ENCODE measurements at places on chromosomes 16 and 17.
A peak's percentile ranks its signal among the peaks of the same experiment; 100 is the strongest.

- DNase-seq = peak; percentile 39
Observed at GRCh38 chr16:391885-392335, 5.1 kb upstream of the NME4 start.

DNA sequence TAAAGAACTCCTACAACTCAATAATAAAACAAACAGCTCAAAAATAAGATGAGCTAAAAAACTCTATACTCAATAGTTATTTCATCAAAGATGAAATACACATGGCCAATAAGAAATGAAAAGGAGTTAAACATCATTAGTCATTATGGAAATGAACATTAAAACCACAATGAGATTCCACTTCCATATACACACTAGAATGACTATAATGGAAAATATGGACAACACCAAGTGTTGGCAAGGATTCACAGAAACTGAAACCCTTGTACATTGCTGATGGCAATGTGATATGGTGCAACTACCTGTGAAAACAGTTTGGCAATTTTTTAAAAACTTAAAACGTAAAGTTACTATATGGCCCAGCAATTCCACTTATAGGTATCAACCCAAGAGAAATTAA is 91.4 kb downstream of the GRIN2A start:
- no peak for DNase-seq

DNA sequence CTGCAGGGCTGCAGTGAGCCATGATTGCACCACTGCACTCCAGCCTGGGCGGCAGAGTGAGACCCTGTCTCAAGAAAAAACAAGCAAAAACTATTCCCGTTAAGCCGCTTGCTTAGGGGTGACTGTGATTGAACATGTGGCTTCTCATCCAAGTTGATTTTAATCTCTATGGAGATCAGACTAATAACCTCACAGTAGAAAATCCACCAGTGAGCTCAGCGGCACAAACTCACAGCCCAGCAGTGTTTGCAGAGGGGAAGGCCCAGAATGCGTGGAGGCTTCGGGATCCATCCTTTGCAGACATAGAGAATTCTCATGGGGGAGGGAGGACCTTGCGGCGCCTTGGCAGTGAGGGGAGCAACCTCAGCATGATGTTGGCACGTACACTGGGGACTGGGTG is 7.4 kb downstream of the BANP start:
- DNase-seq = no peak

- no peak for DNase-seq
Observed at GRCh38 chr17:67974185-67974584, 22.1 kb downstream of the C17orf58 start.

DNA sequence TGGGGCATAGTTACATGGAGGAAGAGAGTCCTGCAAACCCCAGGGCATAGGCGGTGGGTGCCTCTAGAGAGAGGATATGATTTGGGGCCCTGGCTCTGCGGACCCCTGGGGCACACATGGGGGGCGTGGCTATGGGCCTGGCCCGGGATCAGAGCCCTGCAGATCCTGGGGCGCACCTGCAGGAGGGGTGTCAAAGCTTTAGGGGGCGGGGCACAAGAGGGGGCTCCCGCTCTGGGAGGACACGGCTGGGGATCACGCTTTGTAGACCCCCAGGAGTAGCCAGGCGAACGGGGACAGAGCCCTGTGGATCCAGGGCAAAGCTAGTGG is 497 bp downstream of the BCL7C start:
- no peak for DNase-seq

GRCh38 chr16:64882078-64882784 is 239.6 kb downstream of the CDH11 start:
- DNase-seq = no peak

DNA sequence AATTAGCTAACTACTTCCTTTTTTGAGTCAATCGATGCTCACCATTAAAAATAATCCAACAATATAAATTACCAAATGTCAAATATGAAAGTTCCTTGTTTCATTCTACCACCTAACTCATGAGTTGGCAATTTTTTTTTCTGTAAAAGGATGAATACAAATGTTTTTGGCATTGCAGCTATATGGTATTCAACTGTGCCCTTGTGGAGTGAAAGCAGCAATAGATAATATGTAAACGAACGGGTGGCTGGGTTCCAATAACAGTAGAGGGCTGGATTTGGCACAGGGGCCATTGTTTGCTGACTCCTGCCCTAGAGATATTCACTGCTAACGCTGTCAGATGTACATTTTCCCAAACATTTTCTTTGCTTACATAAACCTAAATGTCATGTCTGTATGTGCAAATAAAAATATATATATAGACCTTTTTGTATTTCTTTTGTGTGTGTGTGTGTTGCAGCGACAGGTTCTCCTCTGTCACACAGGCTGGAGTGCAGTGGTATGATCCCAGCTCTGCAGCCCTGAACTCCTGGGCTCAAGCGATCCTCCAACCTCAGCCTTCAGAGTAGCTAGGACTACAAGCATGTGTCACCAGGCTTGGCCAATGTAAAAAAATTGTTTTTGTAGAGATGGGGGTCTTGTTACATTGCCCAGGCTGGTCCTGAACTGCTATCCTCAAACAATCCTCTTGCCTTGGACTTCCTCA is 73.9 kb downstream of the RPGRIP1L start:
- no peak for DNase-seq

GRCh38 chr16:15033309-15033707 is 22.6 kb downstream of the NTAN1 start:
- no peak for DNase-seq

- DNase-seq = no peak
Observed at GRCh38 chr17:60933739-60934138, 256.1 kb downstream of the BCAS3 start.

GRCh38 chr17:1800712-1801111 is 29.0 kb downstream of the SMYD4 start:
- no peak for DNase-seq

DNA sequence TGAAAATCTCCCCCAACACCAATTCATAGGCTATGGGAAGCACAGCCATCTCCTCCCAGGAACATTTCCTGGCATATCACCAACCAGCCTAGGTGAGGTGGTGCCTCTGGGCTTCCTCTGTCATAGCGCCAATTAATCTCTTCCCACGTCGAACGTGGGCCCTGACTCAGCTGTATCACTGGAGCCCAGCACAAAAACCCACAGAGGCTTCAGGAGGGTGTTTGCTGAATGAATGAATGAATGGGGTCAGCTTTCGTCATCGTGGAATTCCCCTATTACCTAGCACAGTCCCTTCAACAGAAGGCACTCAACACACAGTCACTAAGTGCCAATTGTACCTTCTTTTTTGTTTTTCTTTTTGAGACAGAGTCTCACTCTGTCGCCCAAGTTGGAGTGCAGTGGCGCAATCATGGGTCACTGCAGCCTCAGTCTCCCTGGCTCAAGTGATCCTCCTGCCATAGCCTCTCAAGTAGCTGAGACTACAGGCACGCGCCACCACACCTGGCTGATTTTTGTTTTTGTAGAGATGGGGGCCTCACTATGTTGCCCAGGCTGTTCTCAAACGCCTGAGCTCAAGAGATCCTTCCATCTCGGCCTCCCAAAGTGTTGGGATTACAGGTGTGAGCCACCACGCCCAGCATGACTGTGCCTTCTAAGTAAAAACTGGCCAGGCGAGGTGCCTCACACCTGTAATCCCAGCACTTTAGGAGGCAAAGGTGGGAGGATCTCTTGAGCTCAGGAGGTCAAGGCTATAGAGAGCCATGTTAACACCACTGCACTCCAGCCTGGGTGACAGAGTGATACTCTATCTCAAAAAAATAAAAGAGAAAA is 4.1 kb downstream of the ZNF688 start:
- no peak for DNase-seq

DNA sequence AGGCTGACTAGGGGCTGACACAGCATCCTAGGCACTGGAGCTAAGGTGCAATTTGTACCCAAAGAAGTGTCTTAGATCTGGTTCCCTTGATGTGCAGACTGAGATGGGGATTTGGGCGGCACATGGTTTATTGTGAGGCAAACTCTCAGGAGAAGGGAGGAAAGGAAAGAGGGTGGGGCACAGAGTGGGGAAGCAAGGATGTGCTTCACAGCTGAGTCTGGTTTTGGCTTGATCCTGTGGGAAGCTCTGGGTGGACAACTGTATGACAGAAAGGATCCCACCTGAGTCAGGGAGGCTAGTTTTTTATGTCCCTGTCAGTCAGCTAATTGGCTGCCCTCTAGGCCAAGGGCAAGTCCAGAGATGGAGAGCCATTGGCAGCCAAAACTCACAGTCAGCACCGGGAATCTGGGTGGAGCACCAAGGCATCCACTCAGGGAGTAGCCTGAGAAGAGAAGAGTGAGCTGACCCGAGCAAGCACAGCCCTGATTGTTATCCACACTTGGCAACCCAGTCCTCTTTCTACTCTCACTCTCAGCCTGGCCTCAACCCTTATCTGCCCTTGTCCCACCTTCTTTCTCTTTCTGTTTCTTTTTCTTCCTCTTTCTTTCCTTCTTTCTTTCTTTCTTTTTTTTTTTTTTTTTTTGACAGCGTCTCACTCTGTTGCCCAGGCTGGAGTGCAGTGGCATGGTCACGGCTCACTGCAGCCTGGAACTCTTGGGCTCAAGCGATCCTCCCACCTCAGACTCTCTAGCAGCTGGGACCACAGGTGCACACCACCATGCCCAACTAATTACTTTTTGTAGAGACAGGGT is 12.0 kb downstream of the ARL4D start:
- DNase-seq = no peak

GRCh38 chr16:68921637-68922036 is 78.3 kb downstream of the TANGO6 start:
- no peak for DNase-seq

DNA sequence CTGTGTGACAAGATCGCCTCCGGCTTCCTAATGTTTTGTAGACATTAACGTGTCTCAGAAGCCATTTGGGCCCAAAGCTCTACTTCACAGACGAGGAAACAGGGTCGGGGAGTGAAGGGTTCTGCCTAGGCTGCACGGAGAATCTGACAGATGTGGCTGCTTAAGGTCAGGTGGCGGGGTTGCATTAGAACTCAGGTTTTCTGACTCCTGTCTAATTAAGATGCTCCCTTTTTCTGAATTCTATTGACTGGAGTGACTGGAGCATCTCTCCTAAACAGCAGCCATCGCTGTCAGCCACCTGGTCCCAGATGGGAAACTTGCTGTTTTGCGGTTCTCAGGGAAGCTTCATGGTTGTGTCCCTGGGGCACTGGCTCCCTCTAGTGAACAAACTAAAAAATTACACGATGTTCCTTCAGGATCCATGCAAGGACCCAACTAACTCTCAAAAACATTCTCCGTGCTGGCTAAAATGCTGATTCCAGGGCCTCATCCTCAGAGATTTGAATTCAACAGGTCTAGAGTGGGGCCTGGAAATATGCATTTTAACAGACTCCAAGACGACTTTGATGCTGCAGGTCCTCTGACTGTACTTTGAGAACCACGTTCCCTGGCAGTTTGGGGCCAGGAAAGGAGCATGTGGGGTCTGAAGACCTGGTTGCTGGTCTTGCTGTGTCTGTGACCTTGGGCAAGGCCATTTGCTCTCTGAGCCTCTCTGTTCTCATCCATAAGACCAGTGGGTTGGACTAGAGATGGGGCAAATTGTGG is 117.4 kb downstream of the IRF8 start:
- DNase-seq = peak; percentile 35
